CD4-positive, alpha-beta memory T cell (primary cell): ENCODE measurements at places on chromosomes 12 and 14.

- DNase-seq: no peak
Measured at GRCh38 chr14:52877628-52878027, 73.2 kb downstream of the FERMT2 start.

- peak; percentile 13 for DNase-seq
Measured at GRCh38 chr14:95620659-95621059, 65.6 kb upstream of the TCL1B start.

DNA sequence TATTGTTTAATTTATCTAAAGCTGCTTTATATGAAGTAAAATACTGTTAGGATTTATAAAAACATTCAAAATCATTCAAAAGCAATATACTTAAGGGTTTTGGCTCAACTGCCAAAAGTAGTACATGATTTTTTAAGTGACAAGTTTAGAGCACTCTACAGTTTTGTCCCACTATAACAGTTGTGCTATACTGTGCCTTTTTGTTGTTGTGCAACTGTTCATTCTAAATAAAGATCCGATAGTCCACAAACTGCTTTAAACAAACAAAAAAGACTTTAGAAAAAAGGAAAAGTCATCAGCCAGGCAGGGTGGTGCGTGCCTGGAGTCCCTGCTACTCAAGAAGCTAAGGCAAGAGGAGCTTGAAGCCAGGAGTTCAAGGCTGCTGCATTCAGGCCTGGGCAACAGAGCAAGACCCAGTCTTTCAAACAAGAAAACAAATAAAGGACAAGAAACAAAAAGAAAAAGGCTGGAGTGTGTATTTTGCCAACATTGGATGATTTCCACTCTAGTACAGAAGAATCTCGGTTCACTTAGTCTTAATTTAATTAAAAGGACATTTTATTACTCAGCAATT lies 7.3 kb downstream of the C2CD5 start:
- DNase-seq: no peak

DNA sequence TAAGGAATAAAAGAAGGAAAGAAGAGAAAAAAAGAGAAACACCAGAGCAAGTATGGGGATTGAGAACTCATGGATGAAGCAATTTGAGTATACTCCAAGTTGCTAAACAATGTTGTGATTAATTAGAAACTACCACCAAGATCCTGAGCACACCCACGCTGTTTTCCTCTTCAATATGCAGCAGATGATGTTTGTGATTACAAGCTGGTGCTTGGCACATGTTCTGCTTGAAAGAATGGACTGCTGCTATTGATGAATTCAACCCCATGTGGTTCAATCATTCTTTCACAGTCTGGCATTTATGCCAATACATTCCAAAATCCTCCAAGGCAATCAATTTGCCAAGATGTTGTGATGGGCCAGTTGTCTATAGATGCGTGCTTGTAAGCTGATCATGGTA lies 146.8 kb downstream of the SLC2A13 start:
- no peak for DNase-seq

GRCh38 chr14:73785834-73786635 lies 65.6 kb upstream of the PTGR2 start:
- DNase-seq: peak; percentile 84

- DNase-seq: no peak
Measured at GRCh38 chr14:69626132-69626500, 14.7 kb downstream of the SUSD6 start.

GRCh38 chr12:124008595-124008994 lies 35.6 kb downstream of the ZNF664 start:
- DNase-seq: no peak

- DNase-seq: no peak
Measured at GRCh38 chr12:124734224-124734788, 129.4 kb downstream of the SCARB1 start.

DNA sequence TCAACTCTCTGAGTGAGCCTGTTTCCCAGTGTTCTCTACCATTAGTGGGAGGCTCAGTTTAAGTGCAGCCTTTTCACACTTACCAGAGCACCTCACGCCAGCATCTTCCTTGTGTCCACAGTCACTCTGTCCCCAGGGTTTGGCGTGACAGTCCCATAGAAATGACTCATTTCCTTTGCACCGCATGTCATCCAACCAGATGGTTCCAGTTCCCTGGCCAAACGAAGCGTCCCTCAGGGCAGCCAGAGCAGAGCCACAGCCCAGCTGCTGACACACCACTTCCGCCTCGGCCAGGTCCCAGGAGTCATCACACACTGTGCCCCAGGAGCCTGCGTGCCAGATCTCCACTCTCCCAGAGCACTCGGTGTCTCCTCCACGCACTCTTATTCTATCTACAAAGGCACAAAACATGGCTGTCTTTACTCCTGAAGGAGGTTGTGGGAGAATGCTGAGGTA lies 65.4 kb downstream of the ACSM4 start:
- no peak for DNase-seq

DNA sequence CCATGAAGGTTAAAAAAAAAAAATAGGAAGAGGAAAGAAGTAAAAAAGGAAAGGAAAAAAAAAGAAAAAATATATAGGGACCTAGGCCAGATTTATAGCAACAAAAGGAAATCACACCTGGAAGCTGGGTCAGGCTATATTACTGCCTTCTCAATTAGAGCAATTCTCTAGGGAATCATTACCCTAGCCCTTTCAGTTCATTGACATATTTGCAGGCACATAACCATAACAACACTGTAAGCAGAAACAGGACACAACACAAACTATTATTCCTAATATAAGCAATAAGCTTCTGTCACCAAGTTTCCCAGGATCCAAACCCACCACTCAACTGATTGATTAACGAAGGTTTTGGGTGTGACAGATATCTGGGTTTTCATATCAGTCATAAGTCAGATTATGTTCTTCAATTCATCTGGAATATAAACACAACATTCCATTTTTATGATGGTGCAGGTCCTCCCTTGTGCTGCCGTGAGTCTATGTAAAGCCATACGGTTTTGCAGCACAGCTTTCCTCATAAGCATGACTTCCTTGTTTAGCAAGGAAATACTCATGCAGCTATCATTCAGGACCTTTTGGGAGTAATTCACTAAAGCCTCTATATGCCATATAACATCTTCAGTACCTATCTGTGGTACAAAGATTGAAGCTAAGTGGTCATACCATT lies 4.2 kb downstream of the PCNX4 start:
- no peak for DNase-seq

GRCh38 chr12:47820631-47821345 lies 1.1 kb upstream of the HDAC7 start:
- no peak for DNase-seq

DNA sequence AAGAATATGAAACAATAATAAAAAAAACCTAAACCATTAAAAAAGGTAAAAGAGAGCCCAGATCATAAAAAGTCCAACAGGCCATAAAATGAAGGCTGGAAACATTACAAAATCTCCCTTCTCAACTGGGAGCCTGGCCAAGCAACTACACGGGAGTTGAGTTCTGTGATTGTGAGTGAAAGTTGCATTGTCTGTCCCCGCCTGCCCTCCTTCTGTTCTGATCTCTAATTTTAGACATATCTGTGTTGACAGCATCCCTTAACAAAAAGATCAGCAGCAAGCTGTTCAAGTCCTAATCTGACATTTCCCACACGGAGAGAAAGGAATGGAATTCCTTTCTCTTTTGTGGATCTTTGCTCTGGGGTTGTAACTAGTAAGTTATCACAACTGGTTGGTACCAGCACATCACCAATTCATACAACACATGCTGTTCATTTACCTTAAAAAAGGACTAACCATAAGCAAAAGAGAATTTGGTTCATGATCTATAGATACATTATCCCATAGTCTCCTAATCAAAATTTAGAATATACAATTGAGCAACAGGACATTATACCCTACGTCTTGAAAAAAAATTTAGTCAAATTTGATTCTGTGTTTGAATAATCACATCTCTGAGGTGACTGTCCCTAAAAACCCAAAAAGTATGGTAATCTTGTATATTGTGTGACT lies 205.1 kb upstream of the GZMB start:
- DNase-seq: no peak

GRCh38 chr14:87386524-87386923 lies 606.5 kb downstream of the GALC start:
- DNase-seq: no peak
